ENCODE measurements at places on chromosomes 3 and 15. TPM values are rescaled to one million over a fixed set of nuclear protein-coding genes. Genes with fewer than 3 reads are reported as not detected.
A peak's percentile ranks its signal among the peaks of the same experiment; 100 is the strongest.

The FBXW12 gene
- not detected for total RNA-seq

The LRRC31 gene
- total RNA-seq: not detected

The AHSG gene
- total RNA-seq: not detected

The PPP1R14D gene
- not detected for total RNA-seq

The CHRNA3 gene
- total RNA-seq: not detected

The CCR8 gene
- total RNA-seq: not detected

DNA sequence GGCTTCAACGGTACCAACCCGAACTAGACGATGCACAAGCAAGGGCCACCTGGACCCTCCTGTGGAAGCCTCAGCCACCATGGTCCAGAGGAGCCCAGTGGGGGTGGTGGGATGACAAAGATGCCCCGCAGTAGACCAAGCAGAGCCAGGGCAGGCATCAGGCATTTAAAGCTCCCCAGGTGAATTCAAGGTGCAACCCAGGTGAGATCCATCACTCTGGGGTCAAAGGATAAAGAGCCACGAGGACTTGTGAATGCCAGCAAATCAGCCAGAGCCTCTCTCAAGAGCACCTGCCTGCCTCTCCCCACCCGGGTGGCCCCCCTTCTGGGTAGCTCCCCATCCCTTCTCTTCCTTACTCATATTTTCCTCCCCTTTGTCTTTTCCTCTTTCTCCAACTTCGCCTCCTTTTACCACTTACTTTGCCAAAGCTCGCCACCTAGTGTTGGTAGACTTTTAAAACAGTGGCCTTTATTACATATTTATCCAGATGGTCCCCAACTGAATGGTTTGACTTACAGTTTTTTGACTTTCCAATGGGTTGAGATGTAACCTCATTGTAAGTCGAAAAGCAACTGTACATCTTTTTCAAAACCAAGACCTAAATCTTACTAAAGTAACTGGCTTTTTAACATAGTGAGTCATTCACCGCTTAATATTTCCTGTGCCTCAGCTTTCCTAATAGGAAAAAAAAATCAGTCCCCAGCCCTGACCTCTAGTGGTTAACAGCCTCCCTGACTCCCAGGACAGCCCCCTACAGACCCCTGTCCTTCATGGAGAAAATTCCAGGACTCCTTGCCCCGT lies 18.8 kb downstream of the PLA2G4F start:
- DNase-seq: no peak

GRCh38 chr15:45180648-45181436 lies 6.9 kb downstream of the SHF start:
- DNase-seq: no peak

DNA sequence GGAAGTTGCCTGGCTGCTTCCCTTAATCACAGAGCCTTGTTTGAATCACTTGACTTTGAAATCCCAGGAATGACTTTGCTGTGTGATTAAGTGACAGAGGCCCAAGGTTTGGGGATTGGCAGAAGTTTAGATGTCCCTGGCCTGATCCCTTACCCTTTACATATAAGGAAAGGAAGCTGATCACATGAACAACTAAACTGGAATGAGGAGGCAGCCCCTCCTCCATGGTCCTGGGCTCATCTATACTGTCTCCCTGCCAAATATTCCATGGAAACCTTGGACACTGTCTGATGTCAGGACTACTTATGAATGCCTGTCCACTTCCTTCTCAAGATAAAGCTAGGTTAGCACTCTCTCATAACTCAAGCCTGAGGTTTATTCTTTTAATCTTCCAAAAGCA lies 181.3 kb upstream of the CTDSPL start:
- peak; percentile 42 for DNase-seq

GRCh38 chr3:178475062-178475461 lies 61.2 kb upstream of the KCNMB2 start:
- DNase-seq: no peak

GRCh38 chr3:29381595-29381994 lies 100.7 kb downstream of the RBMS3 start:
- DNase-seq: no peak

DNA sequence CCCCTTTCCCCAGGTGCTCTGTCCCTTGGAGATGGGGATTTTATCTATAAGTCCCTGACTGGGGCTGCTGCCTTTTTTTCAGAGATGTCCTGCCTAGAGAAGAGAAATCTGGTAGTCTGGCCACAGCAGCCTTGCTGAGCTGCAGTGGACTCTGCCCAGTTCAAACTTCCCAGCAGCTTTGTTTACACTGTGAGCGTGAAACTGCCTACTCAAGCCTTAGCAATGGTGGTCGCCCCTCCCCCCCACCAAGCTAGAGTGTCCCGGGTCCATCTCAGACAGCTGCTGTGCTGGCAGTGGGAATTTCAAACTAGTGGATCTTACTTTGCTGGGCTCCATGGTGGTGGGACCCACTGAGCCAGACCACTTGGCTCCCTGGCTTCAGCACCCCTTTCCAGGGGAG lies 38.9 kb downstream of the TMEM266 start:
- no peak for DNase-seq

GRCh38 chr15:59696332-59696731 lies 7.2 kb upstream of the BNIP2 start:
- no peak for DNase-seq

DNA sequence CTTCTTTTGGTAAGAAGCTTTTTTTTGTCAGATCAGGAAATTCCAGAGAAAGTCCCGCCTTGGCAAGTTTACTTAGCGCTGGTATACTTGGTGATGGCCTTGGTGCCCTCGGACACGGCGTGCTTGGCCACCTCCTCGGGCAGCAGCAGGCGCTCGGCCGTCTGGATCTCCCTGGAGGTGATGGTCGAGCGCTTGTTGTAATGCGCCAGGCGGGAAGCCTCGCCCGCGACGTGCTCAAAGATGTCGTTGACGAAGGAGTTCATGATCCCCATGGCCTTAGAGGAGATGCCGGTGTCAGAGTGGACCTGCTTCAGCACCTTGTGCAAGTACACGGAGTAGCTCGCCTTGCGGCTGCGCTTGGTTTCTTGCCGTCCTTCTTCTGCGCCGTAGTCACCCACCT lies 46.6 kb downstream of the QTRT2 start:
- no peak for DNase-seq

- no peak for DNase-seq
These were observed 3.1 kb upstream of the CFAP20DC start for GRCh38 chr3:59052803-59053411.

GRCh38 chr3:46867550-46867898 lies 4.3 kb upstream of the MYL3 start:
- peak; percentile 52 for DNase-seq

DNA sequence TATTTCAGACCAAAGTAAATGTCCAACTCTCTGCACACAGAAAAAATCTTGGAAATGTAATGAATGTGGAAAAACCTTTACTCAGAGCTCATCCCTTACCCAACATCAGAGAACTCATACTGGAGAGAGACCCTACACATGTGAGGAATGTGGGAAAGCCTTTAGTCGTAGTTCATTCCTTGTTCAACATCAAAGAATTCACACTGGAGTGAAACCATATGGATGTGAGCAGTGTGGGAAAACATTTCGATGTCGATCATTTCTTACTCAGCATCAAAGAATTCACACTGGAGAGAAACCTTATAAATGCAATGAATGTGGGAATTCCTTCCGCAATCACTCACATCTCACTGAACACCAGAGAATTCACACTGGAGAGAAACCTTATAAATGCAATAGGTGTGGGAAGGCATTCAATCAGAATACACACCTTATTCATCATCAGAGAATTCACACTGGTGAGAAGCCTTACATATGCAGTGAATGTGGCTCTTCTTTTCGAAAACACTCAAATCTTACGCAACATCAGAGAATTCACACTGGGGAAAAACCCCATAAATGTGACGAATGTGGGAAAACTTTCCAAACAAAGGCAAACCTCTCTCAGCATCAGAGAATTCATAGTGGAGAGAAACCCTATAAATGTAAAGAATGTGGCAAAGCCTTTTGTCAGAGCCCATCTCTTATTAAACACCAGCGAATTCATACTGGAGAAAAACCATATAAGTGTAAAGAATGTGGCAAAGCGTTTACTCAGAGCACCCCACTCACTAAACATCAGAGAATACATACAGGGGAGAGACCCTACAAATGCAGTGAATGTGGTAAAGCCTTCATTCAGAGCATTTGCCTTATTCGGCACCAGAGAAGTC lies 8.0 kb upstream of the ZNF501 start:
- DNase-seq: no peak

DNA sequence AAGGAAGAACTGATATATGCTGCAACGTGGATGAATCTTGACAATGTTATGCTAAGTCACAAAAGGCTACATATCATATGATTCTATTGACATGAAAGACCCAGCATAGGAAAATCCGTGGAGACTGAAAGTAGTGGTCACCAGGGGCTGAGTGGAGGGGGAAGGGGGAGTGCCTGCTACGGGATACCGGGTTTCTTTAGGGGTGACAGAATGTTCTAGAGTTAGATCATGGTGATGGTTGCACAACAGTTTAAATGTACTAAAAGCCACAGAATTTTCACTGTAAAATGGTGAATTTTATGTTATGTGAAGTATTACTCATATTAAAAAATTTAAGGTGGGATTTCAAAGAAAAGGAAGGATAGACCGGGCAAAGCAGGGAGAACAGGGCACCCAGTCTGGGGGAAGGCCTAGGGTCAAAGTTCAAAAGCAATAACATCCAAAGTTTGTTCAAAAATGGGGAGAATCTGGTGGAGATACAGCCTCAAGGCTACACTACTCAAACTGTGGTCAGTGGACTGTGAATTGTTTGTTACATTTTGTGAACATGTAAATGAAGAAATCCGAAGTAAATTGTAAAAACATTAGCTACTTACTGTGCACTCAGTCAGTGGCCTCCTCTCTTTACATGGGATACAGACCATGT lies 74.2 kb upstream of the FNDC3B start:
- DNase-seq: no peak

- DNase-seq: peak; percentile 31
These were observed 986 bp downstream of the KPNA4 start for GRCh38 chr3:160564258-160564911.

GRCh38 chr3:33364531-33365128 lies 75.6 kb downstream of the UBP1 start:
- DNase-seq: no peak

DNA sequence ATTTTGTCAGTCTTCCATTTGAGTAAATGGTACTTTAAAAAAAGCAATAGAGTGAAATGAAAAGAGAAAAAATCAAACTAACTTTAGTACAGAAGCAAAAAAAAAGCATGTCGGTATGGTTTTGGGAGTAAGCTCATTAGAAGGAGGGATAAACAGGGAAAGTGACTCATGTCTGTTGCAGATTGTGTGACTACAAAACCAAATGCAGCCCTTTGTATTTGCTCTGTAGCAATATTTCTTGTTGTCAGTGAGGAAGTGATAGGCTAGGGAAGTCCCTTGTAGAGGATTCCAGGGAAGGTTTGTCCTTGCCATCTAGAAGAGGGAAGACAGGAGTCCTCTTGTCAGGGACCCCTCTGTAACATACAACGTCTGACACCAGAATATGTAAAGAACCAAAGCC lies 150.5 kb upstream of the POU1F1 start:
- DNase-seq: no peak

DNA sequence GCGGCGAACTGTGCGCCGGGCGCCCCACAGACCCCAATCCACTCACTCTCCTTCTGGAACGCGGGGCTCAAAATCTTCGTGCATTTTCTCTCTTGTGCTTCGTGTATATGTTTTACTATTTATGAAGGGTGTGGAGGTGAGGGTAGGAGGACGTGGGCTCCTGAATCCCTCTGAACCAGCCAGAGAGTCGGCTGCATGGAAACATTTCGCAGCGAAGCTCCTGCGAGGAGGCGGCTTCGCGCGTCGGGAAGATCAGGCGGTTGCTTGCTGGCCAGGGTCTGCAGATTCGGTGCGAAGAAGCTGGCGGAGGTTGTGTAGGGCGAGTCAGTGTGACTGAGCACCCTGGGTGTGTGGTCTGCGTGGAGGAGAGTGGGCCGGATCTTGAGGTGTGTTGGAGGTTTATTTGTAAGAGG lies 1.1 kb downstream of the CNTN4 start:
- DNase-seq: no peak

- DNase-seq: no peak
These were observed 246.9 kb downstream of the GOLGA6L6 start for GRCh38 chr15:20294651-20295237.

DNA sequence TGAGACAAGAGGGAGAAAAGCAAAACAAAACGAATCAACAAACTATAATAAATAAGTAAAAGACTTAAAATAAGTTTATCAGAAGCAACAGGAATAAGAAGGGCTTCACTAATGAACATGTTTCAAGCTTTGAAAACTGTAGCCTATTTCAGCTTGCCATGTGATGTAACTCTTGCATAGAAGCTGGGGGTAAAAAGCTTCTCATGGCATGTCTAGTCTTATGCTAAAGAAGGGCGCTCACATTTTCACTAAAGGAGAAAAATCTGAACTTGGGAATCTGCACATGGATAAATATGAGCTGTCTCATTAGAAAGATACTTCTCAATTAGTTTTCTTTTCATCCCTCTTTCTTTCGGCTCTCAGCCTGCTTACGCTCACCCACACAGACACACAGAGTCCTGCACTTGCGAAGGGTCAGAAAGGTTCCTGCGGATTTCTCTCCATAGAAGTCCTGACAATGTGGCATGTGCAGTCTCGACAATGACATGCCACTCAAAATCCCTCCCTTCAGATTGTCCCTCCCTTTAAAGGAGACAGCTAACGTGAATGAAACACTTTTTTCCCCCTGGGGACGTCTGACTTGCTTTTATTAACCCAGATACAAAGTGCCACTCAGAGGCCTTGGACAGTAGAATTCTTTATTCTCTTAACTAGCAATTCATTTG lies 568.9 kb upstream of the NR2F2 start:
- DNase-seq: no peak

- DNase-seq: no peak
These were observed 259.2 kb upstream of the TLE3 start for GRCh38 chr15:70356919-70357318.

- DNase-seq: no peak
These were observed 14.6 kb upstream of the BLOC1S6 start for GRCh38 chr15:45572617-45573016.

DNA sequence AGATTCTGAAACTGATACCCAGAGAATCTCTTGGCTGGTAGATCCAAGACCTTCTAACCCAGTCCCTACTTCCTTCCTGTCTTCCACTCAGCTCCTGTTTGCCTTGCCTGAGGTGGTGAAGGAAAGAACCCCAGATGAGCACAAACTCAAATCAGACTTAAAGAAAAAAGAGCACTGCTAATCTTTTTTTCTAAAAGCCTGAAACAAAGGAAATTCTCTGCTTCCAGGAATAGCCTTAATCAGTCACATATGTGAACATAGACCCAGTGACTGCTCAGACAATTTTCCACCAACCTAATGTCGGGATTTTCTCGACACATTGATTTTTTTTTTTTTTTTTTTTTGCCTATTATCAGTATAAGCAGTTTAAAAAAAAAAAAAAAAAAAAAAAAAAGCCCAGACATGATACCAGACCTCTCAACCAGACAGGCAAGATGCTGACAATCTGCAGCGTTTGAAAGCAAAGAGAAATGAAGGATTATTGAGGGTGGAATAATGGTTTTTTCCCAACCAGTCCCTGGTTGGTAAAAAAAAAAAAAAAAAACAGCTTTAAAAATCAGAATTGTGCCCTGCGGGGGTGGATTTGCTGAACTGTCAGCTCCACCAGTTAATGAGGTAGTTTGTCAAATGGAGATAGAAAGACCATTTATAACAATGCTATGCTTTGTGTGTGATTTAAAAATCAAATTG lies 256.8 kb upstream of the RARB start:
- no peak for DNase-seq
